ENCODE measurements at places on chromosomes 2 and 18. TPM values are rescaled to one million over a fixed set of nuclear protein-coding genes. Genes with fewer than 3 reads are reported as not detected.

VAMP8 gene
- 180 TPM for total RNA-seq

GPR45 gene
- total RNA-seq = not detected

METTL5 gene
- total RNA-seq = not detected

EFHD1 gene
- 6.1 TPM for total RNA-seq

EPB41L5 gene
- 36.5 TPM for total RNA-seq

RAB12 gene
- total RNA-seq = 6.7 TPM

CNNM3 gene
- 54.3 TPM for total RNA-seq

SCLY gene
- total RNA-seq = 11.1 TPM

SKOR2 gene
- not detected for total RNA-seq

MARS2 gene
- 14.4 TPM for total RNA-seq

FSHR gene
- not detected for total RNA-seq

GRCh38 chr18:27750923-27751322 is 426.0 kb downstream of the CDH2 start:
- no peak for DNase-seq
- no peaks in the 10 kb centered on the region for H3K4me1 ChIP-seq
- no peak overlapping the region for H3K27ac ChIP-seq

GRCh38 chr18:23523429-23524212 is 20.3 kb downstream of the RMC1 start:
- H3K36me3 ChIP-seq = no peaks in the 10 kb centered on the region
- no peaks in the 10 kb centered on the region for H3K4me1 ChIP-seq
- no peaks in the 10 kb centered on the region for H3K27me3 ChIP-seq
- H3K4me3 ChIP-seq = no peak overlapping the region
- H3K27ac ChIP-seq = no peak overlapping the region

- DNase-seq = no peak
- H3K27ac ChIP-seq = no peak overlapping the region
- H3K36me3 ChIP-seq = no peaks in the 10 kb centered on the region
- no peaks in the 10 kb centered on the region for H3K27me3 ChIP-seq
Measured at GRCh38 chr2:238025741-238026360, 35.0 kb upstream of the SCLY start.

DNA sequence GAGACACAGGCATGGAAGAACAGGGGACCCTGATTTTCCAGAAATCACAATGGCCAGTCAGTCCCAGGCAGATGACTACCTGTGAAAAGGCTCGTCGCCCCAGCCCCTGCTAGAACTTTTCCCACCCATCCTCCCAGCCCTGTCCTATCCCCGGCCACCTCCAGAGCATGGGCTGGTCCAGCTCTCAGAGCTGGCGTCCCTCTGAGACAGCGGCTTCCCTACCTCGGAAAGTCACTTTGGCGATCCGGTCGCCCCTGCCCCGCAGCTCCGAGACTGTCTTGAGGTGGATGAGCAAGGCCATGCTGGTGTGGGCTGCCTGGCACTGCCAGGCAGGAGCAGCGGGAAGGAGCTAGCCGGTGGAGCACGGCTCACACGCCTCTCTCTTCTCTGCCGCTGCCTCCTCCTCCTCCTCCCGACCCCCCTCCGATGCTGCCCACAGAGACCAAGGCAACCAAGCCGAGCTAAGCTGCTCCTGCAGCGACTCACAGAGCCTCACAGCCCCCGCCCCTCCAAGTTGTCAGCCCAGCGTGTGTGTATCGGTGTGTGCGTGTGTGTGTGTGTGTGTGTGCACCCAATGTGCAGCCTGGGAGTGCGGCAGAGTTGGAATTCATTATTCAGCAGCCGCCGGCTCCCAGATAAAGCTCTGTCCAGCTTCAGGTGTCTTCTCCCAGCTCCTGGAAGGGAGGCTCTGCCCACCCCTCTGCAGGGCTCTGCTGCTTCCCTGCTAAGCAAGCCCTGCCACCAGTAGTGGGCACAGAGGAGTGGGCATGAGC is 80.5 kb upstream of the OTOF start:
- H3K4me1 ChIP-seq = peaks cover 7% of the 10 kb centered on the region
- DNase-seq = no peak
- H3K27ac ChIP-seq = no peak overlapping the region
- peaks cover 63% of the 10 kb centered on the region for H3K27me3 ChIP-seq
- no peaks in the 10 kb centered on the region for H3K36me3 ChIP-seq

GRCh38 chr2:23293063-23293462 is 91.9 kb upstream of the KLHL29 start:
- H3K27ac ChIP-seq = no peak overlapping the region
- H3K36me3 ChIP-seq = no peaks in the 10 kb centered on the region
- H3K4me3 ChIP-seq = no peak overlapping the region

DNA sequence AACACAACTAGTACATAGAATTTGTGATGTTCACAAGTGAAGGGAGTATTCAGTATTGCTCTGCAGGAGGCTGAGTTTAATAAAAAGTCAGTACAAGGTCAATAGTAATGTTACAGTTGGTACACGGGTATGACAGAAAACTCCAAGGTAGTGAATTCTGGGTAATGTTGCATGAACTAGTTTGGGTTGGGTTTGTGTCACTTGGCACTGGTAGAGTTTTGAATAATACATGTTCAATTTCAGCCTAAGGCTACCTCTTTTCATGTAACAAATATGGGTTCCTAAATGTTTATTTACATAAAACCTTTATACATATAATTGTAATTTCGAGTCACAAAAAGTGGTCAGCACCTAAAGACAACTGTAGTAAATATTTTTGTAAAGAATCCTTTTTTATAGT is 19.4 kb downstream of the CTIF start:
- no peaks in the 10 kb centered on the region for H3K36me3 ChIP-seq
- no peak overlapping the region for H3K27ac ChIP-seq
- H3K4me3 ChIP-seq = no peak overlapping the region
- H3K27me3 ChIP-seq = no peaks in the 10 kb centered on the region
- no peak for DNase-seq

- H3K4me1 ChIP-seq = no peaks in the 10 kb centered on the region
- H3K27ac ChIP-seq = no peak overlapping the region
- no peak overlapping the region for H3K4me3 ChIP-seq
Measured at GRCh38 chr2:14533131-14533757, 99.3 kb upstream of the LRATD1 start.

GRCh38 chr2:159030674-159031380 is 62.4 kb downstream of the TANC1 start:
- H3K4me3 ChIP-seq = no peak overlapping the region
- no peaks in the 10 kb centered on the region for H3K36me3 ChIP-seq
- peak; percentile 45 for DNase-seq
- no peaks in the 10 kb centered on the region for H3K27me3 ChIP-seq

- H3K4me3 ChIP-seq = no peak overlapping the region
- no peaks in the 10 kb centered on the region for H3K27me3 ChIP-seq
- H3K27ac ChIP-seq = no peak overlapping the region
- no peaks in the 10 kb centered on the region for H3K4me1 ChIP-seq
Measured at GRCh38 chr2:187272255-187272654, 175.8 kb downstream of the CALCRL start.

- H3K4me3 ChIP-seq = no peak overlapping the region
- no peaks in the 10 kb centered on the region for H3K4me1 ChIP-seq
- H3K36me3 ChIP-seq = no peaks in the 10 kb centered on the region
- no peak for DNase-seq
Measured at GRCh38 chr2:132473174-132473883, 56.7 kb downstream of the GPR39 start.

GRCh38 chr2:144678736-144679135 is 158.8 kb upstream of the ZEB2 start:
- no peaks in the 10 kb centered on the region for H3K36me3 ChIP-seq
- no peaks in the 10 kb centered on the region for H3K27me3 ChIP-seq
- H3K4me1 ChIP-seq = no peaks in the 10 kb centered on the region
- DNase-seq = no peak
- no peak overlapping the region for H3K27ac ChIP-seq
- H3K4me3 ChIP-seq = no peak overlapping the region

- H3K36me3 ChIP-seq = no peaks in the 10 kb centered on the region
- H3K27ac ChIP-seq = peak overlapping the region; percentile 73
Measured at GRCh38 chr2:235688511-235689426, 194.9 kb downstream of the AGAP1 start.

DNA sequence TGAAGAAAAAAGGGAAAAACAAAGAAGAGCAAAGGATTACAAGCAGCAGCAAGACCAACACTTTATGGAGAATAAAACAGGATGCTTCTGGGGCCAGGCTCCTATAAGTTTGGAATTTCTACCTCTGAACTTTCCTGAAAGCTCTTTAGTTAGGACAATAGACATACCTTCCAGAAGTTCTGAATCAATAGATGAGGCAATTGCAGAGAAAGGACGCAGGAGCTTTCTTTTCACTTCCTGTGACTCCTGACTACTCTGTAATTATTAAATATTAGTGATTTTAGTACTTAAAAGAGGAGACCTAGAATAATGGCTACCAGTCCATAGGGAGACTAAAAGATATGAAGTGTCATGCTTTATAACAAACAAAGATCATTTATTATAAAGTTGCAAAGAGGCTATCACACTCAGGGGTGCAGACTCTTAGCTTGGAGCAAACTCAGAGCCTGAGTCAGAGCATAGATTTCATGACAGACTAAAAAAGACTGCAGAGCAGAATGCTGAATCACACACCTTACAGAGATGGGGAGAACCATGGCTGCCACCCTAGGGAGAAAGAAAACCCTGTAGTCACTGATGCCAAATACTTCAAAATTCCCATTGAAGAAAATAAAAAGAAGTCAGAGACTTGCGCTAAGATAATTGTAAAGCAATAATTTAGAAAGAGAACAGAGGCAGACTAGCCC is 52.5 kb upstream of the FAM136A start:
- peaks cover 5% of the 10 kb centered on the region for H3K27me3 ChIP-seq
- no peaks in the 10 kb centered on the region for H3K4me1 ChIP-seq
- H3K27ac ChIP-seq = no peak overlapping the region
- no peak overlapping the region for H3K4me3 ChIP-seq
- no peaks in the 10 kb centered on the region for H3K36me3 ChIP-seq

DNA sequence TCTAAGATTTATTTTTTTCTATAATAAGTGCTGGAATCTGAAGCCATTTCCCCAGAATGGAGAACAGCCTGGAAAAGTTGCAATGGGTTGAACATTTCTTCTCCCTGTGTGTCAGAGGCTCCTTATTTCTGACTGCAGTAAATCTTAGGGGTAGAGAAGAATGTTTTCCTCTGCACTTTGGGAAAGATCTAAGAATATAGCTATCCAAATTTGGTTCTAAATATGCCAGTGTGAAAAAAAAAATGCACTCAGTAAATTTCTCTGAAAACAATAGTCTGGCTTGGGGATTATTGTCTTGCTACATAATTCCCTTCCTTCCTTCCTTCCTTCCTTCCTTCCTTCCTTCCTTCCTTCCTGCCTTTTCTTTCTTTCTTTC is 19.7 kb upstream of the CYRIA start:
- DNase-seq = no peak
- H3K27ac ChIP-seq = no peak overlapping the region
- no peaks in the 10 kb centered on the region for H3K27me3 ChIP-seq
- H3K4me3 ChIP-seq = no peak overlapping the region
- H3K36me3 ChIP-seq = no peaks in the 10 kb centered on the region
- no peaks in the 10 kb centered on the region for H3K4me1 ChIP-seq

- no peak overlapping the region for H3K4me3 ChIP-seq
- DNase-seq = no peak
- H3K36me3 ChIP-seq = no peaks in the 10 kb centered on the region
- H3K4me1 ChIP-seq = no peaks in the 10 kb centered on the region
- no peaks in the 10 kb centered on the region for H3K27me3 ChIP-seq
- no peak overlapping the region for H3K27ac ChIP-seq
Measured at GRCh38 chr2:150548527-150548926, 61.1 kb upstream of the RND3 start.

- no peaks in the 10 kb centered on the region for H3K36me3 ChIP-seq
- no peak for DNase-seq
- no peaks in the 10 kb centered on the region for H3K27me3 ChIP-seq
- no peaks in the 10 kb centered on the region for H3K4me1 ChIP-seq
Measured at GRCh38 chr18:41096504-41096903, 858.5 kb upstream of the PIK3C3 start.

DNA sequence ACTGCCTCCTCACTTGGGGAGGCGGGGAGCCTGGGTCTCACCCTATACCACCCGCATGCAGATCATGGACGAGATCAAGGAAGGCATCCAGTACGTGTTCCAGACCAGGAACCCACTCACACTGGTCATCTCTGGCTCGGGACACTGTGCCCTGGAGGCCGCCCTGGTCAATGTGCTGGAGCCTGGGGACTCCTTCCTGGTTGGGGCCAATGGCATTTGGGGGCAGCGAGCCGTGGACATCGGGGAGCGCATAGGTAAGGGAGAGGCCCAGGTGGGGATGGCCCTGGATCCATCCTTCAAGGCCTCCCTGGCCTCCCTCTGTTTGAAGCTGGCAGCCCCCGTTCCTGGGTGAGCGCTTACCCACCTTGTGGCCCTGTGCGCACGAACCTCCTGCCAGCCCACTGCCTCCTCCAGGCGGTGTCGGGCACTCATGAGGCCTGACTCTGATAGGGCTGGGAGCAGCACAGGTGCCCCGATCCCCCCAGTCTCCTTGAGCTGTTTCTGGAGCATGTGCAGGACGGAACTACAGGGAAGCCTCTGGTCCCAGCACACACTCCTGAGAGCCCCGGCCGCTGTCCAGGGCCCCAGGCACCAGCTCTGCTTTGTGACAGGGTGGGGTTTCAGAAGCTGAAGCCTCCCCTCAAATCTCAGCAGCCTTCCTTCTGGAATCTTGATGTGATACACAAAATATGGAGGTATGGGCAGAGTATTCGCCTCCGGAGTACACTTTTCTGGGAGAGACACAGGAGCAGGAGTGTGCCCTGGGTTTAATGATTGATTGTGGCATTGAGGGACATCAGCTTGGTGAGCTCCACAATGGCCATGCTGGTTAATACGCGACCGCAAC is 708 bp downstream of the AGXT start:
- H3K4me1 ChIP-seq = peaks cover 3% of the 10 kb centered on the region
- no peaks in the 10 kb centered on the region for H3K27me3 ChIP-seq
- H3K4me3 ChIP-seq = no peak overlapping the region
- no peak overlapping the region for H3K27ac ChIP-seq
- no peaks in the 10 kb centered on the region for H3K36me3 ChIP-seq

- no peak for DNase-seq
- no peaks in the 10 kb centered on the region for H3K4me1 ChIP-seq
- no peak overlapping the region for H3K4me3 ChIP-seq
- H3K36me3 ChIP-seq = no peaks in the 10 kb centered on the region
Measured at GRCh38 chr2:152298754-152299153, 36.2 kb upstream of the FMNL2 start.

- DNase-seq = no peak
- no peak overlapping the region for H3K4me3 ChIP-seq
- no peaks in the 10 kb centered on the region for H3K36me3 ChIP-seq
- H3K27me3 ChIP-seq = no peaks in the 10 kb centered on the region
Measured at GRCh38 chr2:41913311-41913710, 134.5 kb upstream of the PKDCC start.

- no peaks in the 10 kb centered on the region for H3K27me3 ChIP-seq
- H3K36me3 ChIP-seq = no peaks in the 10 kb centered on the region
- DNase-seq = no peak
- no peak overlapping the region for H3K4me3 ChIP-seq
- no peaks in the 10 kb centered on the region for H3K4me1 ChIP-seq
Measured at GRCh38 chr2:110805894-110806452, 73.6 kb downstream of the ACOXL start.

DNA sequence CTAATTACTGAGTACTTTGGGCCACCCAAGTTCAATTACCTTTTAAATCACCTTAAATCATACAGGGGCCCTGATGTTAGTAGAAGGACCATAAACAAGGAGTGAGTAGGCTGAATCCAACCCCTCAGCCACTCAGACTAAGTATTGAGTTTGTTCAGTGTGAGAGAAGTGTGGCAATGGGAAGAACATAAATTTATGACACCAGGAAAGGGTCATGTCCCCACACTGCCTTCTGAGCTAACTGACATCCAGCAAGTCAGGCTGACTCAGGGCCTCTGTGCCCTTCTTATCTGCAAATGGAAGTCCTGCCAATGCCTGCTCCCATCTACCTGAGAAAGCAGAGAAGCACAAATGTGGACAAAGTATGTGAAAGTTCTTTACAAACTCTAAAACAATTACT is 12.9 kb downstream of the PLEKHM3 start:
- no peak overlapping the region for H3K4me3 ChIP-seq
- no peaks in the 10 kb centered on the region for H3K36me3 ChIP-seq
- no peak overlapping the region for H3K27ac ChIP-seq

Measured in transverse colon (tissue), 4 donors.